ENCODE measurements at places on chromosomes 1 and 21. TPM values are rescaled to one million over a fixed set of nuclear protein-coding genes. Genes with fewer than 3 reads are reported as not detected.

Gene KIF17
- 3.0 TPM for polyA plus RNA-seq

Gene CFHR5
- not detected for polyA plus RNA-seq

- DNase-seq: no peak
Observed at GRCh38 chr1:83834621-83835264, 164.2 kb downstream of the TTLL7 start.

GRCh38 chr1:148354284-148354912 lies 128.7 kb downstream of the PPIAL4G start:
- no peak for DNase-seq

DNA sequence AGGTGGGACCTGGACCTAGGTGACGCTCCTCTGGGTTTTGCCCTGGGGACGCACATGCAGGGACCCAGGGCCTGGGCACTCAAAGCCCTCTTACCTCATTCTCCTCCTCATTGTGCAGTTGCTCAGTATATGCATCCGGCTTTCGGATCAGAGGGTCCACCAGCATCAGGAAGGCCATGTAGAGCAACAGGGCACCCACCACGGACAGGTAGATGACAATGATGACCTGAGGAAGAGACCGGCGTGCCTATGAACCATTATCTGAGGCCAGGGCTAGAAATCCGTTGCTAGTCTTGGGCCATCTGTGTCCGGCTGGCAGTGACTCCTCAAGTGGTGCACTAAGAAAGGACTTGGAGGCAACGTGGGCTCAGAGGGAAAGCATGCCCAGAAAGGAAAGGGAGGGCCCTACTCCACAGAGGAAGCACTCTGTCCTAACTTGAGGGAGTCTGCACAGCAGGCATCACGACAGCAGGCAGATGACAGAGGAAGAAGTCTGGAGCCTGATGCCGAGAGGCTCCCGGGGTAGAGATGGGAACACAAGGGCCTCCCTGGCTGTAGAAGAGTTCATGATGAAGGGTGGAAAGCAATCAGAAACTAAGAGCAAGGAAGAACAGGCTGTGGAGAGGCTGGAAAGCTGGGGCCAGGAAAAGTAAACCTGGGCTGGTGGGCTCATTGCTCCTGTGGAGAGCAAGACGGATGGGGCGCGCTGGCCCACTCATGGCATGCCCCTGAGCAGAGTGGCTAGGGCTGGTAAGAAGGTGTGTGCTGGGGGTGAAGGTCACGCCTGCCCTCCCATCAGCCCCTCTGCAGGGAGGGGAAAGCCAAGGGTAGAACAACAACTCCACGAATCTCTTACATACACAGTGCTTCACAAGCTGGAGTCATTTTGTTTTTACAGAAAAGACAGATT lies 10.3 kb downstream of the TMEM9 start:
- DNase-seq: no peak

DNA sequence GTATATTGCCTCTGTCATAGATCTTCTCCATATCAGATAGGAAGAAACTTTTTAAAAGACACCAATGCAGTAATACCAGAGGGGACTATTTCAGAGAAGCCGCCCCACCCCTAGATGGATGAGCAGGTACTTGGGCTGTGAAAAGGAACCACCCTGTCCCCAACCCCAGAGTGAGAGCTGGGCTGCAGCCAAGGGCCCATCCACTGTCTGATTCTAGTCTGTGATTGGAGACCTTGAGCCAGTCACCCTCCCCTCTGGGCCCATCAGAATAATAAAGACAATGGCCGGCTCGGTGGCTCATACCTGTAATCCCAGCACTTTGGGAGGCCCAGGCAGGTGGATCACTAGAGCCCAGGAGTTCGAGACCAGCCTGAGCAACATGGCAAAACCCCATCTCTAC lies 5.0 kb downstream of the CLEC20A start:
- DNase-seq: no peak

DNA sequence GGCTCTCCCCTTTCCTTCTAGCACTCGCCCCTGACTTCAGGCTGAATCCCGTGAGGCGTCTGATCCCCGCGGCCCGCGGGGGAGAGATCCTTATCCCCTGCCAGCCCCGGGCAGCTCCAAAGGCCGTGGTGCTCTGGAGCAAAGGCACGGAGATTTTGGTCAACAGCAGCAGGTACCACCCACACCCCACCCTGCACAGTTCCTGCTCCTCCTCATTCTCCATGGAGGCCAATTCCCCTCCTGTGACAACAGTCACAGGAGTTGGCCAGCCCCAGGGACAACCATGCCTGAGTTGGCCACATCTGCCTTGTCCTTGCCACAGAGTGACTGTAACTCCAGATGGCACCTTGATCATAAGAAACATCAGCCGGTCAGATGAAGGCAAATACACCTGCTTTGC lies 20.0 kb downstream of the TMEM81 start:
- no peak for DNase-seq

DNA sequence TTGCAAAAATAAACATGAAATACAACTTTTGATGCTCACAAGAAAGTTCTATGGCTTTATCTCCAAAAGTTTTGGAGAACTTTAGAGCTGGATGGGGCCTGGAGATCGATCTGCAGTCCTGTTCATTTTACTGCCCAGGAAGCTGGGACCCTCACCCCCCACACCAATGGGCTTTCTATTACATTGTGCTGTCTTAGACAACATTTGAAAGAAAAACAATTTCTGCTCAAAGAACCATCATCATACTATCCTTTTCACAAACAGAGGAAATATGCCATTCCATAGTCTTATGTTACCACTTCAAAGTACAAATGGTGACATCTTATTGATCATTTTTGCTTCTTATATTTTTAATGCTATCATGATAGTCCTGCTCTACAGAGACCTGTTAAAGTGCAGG lies 2.0 kb upstream of the HNRNPU start:
- no peak for DNase-seq

GRCh38 chr1:165423136-165423535 lies 21.8 kb downstream of the RXRG start:
- DNase-seq: no peak

Gene LDLRAD1
- polyA plus RNA-seq: not detected

GRCh38 chr1:152737997-152738396 lies 19.8 kb upstream of the KPRP start:
- no peak for DNase-seq

Gene MYOM3
- polyA plus RNA-seq: not detected

- DNase-seq: peak; percentile 43
Observed at GRCh38 chr21:28884481-28884880, 108.2 kb downstream of the LTN1 start.

GRCh38 chr1:108615544-108615943 lies 45.3 kb downstream of the HENMT1 start:
- no peak for DNase-seq

DNA sequence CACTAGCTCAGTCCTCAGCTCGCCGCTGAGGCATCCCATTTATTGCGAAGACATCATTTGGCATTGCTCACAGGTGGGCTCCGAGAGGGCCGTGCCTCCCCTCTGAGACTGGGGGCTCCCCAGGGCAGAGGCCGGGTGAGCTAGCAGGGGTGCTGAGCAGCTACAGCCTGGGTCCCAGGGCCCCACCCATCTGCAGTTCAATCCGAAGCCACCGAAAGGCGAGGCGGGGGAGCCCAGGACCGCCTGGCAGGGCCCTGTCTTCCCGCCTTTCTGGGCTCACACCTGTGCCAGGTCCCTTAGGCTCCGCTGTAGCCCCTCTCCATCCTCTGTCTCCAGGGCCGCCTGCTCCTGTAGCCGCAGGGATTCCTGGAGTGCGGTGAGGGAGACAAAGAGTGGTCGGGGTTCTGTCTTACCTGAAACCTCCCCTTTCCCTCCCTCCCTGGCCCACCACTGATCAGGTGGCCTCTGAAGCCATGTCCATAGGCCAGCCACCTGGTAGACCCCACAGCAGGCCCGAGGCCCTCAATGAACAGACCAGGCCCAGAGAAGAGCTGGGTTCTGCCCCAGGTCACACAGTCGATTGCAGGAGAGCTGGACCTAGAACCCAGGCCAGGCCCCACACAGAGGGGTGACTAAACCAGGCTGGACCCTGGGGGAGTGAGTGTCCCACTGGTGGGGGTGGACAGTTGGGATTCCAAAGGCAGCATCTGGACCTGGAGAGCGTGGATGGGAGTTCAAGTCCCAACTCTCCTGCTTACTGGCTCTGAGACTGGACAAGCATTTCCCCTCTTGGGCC lies 18.1 kb upstream of the NBPF1 start:
- no peak for DNase-seq

Data from fibroblast of lung (primary cell).